ENCODE measurements at places on chromosomes 4 and X.

- DNase-seq = peak; percentile 70
Observed at GRCh38 chr4:119048446-119048845, 87.2 kb upstream of the MYOZ2 start.

GRCh38 chrX:793216-793770 lies 162.7 kb downstream of the SHOX start:
- DNase-seq = no peak

DNA sequence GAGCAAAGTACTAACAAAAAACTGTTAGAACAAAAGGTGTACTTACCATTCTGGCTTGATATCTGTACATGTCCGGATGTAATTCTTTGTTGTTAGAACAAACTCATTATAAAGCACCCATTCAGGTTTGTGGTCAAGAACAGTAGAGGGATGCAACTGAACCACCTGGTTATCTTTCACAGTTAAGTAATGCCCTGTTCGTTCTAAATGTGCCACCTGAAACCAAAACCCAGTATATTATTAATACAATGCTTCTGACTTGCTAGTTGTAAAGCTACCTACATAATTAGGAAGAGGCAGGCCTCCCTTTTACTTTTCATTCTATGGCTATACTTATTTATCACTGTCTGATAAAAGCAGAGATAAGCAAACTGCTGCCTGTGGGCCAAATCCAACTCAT lies 54.8 kb downstream of the DHX15 start:
- no peak for DNase-seq

DNA sequence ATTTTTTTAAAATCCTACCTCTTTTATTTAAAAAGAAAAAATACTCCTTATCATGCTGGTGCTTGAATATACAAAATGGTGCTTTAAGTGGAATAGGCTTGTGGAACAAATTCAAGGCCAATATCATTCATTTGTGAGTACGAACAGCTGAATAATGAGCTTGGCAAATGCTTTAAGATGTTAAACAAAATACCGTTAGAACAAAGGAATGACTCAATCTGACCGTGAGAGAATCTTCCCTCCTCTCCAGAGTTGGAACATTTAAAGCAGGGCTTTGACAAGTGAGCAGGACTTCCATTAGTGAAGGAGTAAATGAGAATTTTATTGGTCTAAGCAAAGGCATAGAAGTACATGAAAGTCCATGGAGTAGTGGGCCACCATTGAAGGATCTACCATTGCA lies 74.5 kb downstream of the DCLK2 start:
- peak; percentile 26 for DNase-seq

- no peak for DNase-seq
Observed at GRCh38 chr4:52299120-52299519, 248.0 kb downstream of the SPATA18 start.

DNA sequence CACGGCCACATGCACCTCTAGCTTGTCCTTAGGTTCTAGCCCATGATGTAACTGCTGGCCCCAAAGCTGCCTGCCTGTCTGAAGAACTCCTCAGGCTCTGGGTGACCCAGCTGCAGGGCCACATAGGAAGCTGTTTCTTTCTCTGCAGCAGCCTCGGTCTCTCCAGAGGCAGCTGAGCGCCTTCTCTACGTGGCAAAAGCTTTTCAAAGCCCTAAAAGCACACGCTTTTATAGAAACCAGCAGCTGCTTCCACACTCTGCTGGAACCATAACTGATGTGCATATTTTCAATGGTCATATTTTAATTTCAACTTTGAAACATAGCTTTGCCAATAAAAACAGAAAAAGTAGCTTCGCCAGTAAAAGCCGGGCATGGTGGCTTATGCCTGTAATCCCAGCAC lies 37.4 kb downstream of the FAM53A start:
- no peak for DNase-seq

DNA sequence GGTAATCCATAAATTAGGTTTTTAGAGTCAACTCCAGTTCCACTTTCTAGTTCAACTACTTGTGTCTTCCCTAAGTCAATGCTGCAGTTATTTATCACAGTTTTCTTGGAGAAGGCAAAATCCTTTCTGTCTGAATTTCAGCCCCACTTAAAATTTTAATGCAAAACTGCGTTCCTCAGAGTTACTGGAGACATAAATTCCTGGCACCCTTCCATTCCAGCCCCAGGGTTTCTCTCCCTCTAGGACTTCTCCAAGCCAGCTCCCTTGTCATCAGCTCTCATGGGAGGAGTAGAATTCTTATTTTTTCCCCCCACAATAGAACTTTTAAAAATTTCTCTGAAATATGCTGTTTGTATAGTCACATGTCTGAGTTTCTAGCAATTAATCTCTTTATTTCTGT lies 50.6 kb upstream of the PHOX2B start:
- no peak for DNase-seq

DNA sequence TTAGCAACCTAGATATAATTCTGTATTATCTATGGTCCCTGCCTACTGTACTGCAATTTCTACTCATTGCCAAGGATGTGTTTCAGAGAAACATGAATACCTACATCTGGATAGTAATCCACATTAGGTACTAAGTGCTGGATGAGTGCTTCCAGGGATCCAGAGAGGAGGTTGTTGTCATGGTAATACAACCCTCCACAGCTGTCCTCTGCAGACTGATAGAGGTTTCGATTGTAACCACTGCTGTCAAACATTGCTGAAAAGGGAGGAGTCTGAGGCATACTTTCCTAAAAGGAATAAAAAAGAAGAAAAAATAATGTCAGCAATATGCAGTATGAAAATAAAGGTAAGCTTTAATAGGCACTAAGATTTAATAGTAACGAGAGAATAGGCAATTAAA lies 12.5 kb downstream of the RASGEF1B start:
- DNase-seq = no peak

DNA sequence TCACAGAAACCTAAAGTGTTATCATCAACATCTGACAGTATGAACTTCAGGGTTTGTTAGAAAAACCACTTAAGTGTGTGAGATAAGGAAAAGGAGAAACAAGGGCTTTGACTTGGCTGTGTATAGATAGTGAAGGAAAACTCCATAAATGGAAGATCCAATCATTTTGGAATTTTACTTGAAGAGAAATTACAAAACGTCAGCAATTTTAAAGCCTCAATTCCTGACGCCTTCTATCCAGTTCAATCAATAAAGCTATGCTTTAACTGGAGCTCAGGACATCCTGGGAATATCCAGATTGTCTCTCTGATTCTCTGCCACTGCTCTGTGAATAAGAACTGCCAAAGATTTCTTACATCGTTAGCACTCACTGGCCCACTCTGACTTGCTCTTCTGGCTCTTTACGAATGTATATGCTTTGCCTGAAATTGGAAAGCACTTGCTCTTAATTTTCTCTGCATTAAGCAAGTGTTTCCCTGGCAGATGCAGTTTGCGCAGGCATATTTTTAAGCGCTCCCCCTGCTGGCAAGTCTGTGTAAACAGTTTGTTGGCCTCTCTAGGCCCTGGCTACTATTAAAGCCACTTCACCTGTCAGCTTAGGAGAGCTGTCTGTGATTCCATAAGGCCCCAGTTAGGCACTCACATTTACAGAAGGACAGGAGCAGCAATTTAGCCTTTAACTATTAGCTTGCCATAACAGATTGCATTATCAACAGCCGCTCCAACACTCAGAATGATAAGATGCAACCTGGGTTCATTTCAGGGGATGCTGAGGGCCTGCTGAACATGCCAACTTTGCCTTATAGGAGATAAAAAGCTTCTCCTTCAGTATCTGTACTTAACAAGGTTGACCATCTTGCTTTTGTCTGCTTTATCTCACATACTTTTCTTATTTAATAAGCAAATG lies 251.4 kb upstream of the DDX53 start:
- peak; percentile 63 for DNase-seq

DNA sequence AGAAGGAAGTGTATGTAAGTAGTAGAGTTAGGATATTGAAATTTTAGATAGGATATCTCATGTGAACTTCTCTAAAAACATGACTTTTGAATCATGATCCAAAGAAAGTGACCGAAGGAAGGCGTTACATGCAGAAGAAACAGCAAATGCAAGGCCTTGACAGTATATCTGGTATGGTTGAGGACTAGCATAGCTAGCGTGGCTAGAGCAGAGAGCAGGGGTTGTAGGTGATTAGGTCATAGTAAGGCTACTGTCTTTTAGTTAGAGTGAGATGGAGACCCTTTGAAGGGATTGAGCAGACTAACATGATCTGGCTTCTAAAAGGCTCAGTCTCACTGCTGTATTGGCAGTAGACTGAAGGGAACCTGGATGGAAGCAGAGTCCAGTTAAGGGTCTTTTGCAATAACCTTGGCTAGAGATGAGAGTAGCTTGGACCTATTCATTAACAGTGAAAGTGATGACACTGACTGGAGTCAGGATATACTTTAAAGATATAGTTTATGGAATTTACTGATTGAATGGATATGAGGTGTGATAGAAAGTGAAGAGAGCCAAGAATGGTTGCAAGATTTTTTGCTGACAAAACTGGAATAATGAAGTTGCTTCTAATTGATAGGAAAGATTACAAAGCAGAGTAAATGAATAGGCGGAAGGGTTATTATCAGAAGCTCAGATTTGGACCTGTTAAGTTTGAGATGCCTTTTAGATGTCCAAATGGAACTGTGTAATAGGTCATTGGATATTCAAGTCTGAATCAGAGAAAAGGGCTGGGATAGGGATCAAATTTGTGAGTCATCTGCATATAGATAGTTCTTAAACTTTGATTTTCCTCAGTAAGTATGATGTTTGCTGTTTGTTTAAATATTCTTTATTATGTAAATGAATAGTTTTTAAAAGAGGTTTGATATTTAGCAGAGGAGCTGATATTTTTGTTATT lies 59.8 kb downstream of the MRPL1 start:
- peak; percentile 56 for DNase-seq

DNA sequence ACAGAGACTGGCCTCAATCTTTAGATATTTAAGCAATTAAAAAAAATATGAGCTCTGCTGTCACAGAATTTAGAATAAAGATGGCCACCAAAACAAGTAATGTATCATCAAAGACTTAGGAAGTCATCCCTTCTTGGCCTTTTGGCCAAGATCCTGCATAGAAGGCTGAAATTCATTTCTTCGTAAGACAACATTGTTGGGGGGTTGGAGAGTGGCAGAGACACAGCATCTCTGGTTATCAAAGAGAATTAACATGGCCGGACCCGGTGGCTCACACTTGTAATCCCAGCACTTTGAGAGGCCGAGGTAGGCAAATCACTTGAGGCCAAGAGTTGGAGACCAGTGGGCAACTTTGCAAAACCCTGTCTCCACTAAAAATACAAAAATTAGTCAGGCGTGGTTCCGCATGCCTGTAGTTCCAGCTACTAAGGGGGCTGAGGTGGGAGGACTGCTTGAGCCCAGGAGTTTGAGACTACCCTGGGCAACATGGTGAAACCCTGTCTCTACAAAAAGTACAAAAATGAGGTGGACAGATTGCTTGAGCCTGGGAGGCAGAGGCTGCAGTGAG lies 4.0 kb downstream of the PPM1K start:
- no peak for DNase-seq

DNA sequence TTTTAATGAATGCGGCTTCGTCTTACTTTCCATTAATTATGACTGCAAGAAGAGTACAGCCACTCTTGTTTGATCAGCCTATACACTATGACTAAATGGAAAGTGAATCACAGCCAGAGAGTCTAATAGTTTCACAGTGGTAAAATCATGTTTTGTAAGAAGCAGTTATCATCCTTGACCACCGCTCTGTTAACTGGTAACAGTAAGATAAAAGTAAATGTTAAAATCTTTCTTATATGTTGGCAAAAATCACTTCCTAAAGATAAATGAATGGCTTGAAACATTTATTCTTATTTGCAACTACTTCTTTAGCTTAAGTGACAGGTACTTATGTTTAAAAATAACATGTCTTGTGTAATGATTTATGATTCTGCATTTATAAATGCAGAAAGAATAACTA lies 13.2 kb downstream of the GALNT7 start:
- peak; percentile 77 for DNase-seq

- DNase-seq = no peak
Observed at GRCh38 chrX:2145692-2146367, 354.9 kb downstream of the DHRSX start.

GRCh38 chrX:37679888-37680287 lies 5.7 kb upstream of the XK start:
- no peak for DNase-seq

- no peak for DNase-seq
Observed at GRCh38 chrX:37812110-37812509, 32.3 kb downstream of the CYBB start.

- DNase-seq = no peak
Observed at GRCh38 chr4:139540632-139541031, 15.4 kb downstream of the SETD7 start.

DNA sequence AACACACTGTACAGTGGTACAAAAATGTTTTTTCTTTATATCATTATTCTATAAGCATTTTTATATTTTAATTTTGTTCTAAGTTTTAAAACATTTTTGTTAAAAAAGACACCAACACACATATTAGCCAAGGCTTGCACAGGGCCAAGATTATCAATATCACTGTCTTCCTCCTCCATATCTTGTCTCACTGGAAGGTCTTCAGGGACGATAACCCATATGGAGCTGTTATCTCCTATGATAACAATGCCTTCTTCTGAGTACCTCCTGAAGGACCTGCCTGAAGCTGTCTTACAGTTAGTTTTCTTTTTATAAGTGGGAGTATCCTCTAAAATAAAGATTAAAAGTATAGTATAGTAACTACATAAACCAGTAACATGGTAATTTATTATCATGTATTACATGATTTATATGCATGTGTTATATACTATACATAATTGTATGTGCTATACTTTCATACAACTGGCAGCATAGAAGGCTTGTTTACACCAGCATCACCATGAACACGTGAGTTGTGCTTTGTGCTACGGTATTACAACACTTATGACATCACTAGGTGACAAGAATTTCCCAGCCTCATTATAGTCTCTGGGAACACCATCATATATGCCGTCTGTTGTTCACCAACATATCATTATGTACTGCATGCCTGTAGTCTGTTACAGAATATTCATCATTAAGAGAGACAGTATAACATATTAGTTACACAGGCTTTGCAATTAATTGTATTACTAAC lies 90.7 kb downstream of the WDFY3 start:
- DNase-seq = no peak

DNA sequence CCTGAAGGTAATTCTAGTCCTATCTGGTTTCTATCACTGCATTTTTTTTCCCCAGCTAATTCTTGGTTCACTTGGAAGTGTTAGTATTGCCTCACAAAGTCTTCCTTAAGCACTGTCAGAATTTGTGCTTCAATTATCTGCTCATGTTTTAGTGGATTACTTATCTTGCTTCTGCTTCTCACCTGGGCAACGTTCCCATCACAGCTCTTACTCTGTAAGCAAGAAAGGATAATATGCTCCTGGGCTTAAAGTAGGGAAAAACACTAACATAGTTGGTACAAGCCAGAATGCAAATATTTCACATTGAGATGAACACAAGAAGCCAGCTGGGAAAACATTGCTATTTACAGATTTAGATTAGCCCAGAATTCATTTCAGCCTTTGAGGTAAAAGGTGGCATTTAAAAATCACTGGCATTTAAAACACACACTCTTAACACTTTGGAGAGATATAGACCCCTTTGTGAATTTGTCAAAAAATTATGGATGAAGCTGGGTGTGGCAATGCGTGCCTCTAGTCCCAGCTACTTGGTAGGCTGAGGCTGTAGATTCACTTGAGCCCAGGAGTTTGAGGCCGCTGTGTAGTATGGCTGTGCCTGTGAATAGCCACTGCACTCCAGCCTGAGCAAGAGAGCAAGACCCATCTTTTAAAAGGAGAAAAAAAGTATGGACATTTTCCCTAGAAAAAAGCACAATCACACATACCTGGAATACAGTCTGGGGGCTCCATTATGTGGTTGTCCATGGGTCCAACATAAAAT lies 6.6 kb upstream of the PTPN13 start:
- DNase-seq = no peak

GRCh38 chr4:875818-876423 lies 50.0 kb upstream of the CPLX1 start:
- DNase-seq = no peak

GRCh38 chr4:13203101-13203500 lies 281.0 kb downstream of the RAB28 start:
- DNase-seq = no peak

Data from PC-3 (cell line).